Activated naive CD8-positive, alpha-beta T cell treated with anti-CD3 and anti-CD28 coated beads for 36 hours (primary cell): ENCODE measurements at places on chromosomes 5 and 9.

- H3K4me3 ChIP-seq: no peak overlapping the region
- peaks cover 2% of the 10 kb centered on the region for H3K36me3 ChIP-seq
- no peaks in the 10 kb centered on the region for H3K27me3 ChIP-seq
- H3K4me1 ChIP-seq: no peaks in the 10 kb centered on the region
These were observed 106.3 kb upstream of the TRIM32 start for GRCh38 chr9:116580853-116581252.

GRCh38 chr5:173165177-173166016 lies 21.1 kb downstream of the BNIP1 start:
- peaks cover 9% of the 10 kb centered on the region for H3K36me3 ChIP-seq
- no peak overlapping the region for H3K4me3 ChIP-seq
- H3K27ac ChIP-seq: no peak overlapping the region
- no peak for DNase-seq

DNA sequence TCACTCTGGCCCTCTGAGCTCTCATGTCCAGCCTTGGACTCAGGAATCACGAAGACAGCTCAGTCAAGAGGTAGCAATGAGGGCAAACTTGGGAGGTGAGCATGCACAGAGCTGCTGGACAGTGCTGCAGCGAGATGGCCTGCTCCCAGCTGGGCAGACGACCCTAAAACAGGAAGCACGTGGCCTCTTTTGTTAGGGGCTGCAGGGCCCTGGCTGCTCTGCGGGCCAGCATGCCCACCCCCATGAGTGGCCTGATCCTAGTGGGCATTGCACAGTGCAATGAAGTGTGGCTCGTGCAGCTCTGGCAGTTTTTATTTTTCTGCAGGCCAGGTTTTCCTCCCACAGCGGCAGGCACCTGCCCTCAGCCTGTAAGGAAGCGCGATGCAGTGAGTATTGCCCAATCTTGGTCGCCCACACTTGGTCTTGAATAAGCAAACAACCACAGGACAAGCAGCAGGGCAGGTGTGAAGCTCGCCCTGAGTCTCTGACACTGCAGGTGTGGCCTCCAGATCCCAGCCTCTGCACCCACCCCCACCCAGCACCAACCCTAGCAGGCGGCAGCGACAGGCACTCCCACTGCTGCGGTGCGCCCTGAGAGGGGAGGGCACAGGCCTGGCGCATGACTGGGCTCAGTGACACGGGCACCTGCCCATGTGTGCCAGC lies 60.8 kb downstream of the SEMA4D start:
- peaks cover 51% of the 10 kb centered on the region for H3K36me3 ChIP-seq
- H3K4me1 ChIP-seq: peaks cover 83% of the 10 kb centered on the region
- no peaks in the 10 kb centered on the region for H3K27me3 ChIP-seq
- peak overlapping the region; percentile 22 for H3K4me3 ChIP-seq
- peak; percentile 46 for DNase-seq

DNA sequence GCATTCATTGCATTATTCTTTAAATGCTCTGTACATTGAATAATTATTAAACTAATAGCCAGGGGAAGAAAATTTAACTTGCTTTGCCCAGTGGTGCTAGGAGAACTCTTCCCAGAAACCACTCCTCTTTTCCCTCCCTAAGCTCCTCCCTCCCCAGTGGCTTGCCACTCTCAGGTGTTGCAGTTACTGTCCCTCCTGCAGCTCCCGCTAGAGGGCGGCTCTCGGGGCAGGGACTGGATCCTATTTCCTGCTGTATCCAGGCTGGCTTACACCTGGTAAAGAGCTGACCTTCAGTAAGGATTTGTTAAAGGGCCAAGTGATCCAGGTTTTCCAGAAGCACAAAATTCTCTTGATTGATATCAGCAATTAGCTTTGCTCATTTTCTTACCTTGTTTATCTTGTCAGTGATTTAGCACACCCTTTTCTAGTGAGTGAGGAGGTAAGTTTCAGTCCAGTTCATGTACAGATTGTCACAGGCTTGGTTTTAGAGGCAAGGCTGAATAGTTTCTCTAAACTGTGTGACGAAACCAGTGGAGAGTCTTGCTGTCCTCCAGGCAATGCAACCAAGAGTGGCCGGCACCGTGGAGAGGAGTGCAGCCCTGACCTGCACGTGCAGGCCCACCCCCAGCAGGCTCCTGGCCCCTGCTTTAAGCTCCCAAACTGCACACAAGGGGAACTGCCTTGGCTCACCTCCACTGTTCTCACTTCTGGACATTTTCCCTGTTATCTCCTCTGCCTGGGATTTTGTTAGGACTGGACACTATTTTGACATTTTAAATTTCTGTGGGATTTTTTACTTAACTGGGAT lies 423.8 kb downstream of the SPOCK1 start:
- H3K36me3 ChIP-seq: no peaks in the 10 kb centered on the region
- no peaks in the 10 kb centered on the region for H3K4me1 ChIP-seq
- no peak overlapping the region for H3K4me3 ChIP-seq

DNA sequence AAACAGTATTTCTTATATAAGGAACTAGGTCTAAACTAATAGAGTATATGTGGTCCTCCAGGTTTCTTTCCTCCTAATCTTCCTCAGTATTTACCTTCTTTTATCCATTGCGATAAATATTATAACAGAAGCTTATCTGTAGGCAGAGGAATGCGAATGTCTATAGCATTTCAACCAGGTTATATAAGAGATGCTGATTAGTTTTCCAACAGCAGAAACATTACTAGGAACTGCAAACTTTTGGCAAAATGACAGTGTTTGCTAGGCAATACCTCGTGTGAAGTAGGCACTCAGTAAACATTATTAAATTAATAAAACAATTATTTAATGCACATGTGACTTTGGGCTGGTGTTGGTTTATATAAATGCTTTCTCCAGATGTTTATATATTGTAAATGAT lies 206.5 kb downstream of the GABRB2 start:
- no peak overlapping the region for H3K4me3 ChIP-seq
- H3K4me1 ChIP-seq: no peaks in the 10 kb centered on the region

DNA sequence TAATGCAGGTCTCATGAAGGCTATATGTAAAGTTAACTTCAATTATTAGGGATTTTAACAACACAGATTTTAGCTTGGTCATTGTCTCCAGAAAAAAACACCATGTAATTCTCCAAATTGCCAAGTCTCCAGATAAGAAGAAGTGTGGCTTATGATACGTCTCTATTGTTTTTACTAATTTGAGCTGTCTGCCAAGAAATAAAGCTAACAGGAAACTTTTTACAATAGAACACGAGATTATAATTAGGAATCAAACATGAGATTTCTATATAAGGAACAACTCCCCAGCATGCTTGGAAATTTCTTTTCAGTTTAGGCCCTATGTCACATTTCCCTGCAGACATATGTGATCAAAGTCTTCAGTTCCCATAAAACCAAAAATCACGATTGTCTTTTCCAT lies 142.7 kb downstream of the MCTP1 start:
- H3K4me1 ChIP-seq: no peaks in the 10 kb centered on the region
- H3K27me3 ChIP-seq: peaks cover 9% of the 10 kb centered on the region
- H3K4me3 ChIP-seq: no peak overlapping the region
- no peaks in the 10 kb centered on the region for H3K36me3 ChIP-seq
- no peak overlapping the region for H3K27ac ChIP-seq
- no peak for DNase-seq

GRCh38 chr5:125258615-125259014 lies 512.2 kb upstream of the ZNF608 start:
- no peaks in the 10 kb centered on the region for H3K36me3 ChIP-seq
- H3K27ac ChIP-seq: no peak overlapping the region
- no peak overlapping the region for H3K4me3 ChIP-seq
- no peaks in the 10 kb centered on the region for H3K4me1 ChIP-seq

GRCh38 chr9:123238365-123238764 lies 30.0 kb downstream of the STRBP start:
- peaks cover 47% of the 10 kb centered on the region for H3K4me1 ChIP-seq
- no peak for DNase-seq
- H3K4me3 ChIP-seq: no peak overlapping the region
- no peaks in the 10 kb centered on the region for H3K27me3 ChIP-seq
- H3K36me3 ChIP-seq: peaks cover 36% of the 10 kb centered on the region

DNA sequence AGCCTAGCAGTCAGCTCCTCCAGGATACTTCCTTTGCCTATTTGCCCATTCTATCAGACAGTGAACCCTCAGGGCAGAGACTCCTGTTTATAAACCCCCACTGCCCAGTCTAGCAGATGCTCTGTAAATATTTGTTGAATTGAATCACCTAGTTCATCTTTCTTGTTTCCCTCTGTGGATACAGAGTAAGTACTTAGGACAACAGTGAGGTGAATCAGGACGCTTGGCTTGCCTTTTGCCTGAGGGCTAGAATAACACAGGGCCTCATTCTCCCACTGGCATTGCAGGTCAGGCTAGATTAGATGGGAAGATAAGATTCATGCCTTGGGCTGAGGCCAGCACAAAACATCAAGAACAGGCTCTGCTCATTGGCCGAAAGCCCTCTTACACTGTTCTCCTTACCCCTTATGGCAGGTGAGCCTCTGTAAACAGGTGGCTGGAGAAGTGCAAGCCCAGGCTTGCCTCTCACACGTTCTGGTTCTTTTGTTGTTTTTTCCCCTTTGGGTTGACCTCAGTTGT lies 22.2 kb downstream of the TNFSF8 start:
- no peaks in the 10 kb centered on the region for H3K27me3 ChIP-seq
- H3K4me1 ChIP-seq: peaks cover 76% of the 10 kb centered on the region
- peak overlapping the region; percentile 96 for H3K27ac ChIP-seq
- DNase-seq: peak; percentile 25

- H3K4me1 ChIP-seq: no peaks in the 10 kb centered on the region
- H3K27ac ChIP-seq: no peak overlapping the region
- no peaks in the 10 kb centered on the region for H3K27me3 ChIP-seq
- no peak for DNase-seq
- no peaks in the 10 kb centered on the region for H3K36me3 ChIP-seq
These were observed 28.7 kb downstream of the RAD1 start for GRCh38 chr5:34886392-34887119.

GRCh38 chr5:112136773-112137172 lies 282.3 kb downstream of the EPB41L4A start:
- H3K36me3 ChIP-seq: no peaks in the 10 kb centered on the region
- H3K27ac ChIP-seq: no peak overlapping the region
- peaks cover 5% of the 10 kb centered on the region for H3K4me1 ChIP-seq
- DNase-seq: no peak
- no peaks in the 10 kb centered on the region for H3K27me3 ChIP-seq
- no peak overlapping the region for H3K4me3 ChIP-seq

- no peaks in the 10 kb centered on the region for H3K36me3 ChIP-seq
- no peak overlapping the region for H3K4me3 ChIP-seq
- H3K27ac ChIP-seq: no peak overlapping the region
These were observed 9.7 kb downstream of the GRIA1 start for GRCh38 chr5:153500178-153500577.

- H3K27ac ChIP-seq: no peak overlapping the region
- no peaks in the 10 kb centered on the region for H3K4me1 ChIP-seq
These were observed 136.4 kb upstream of the PCSK5 start for GRCh38 chr9:75754080-75754479.

- no peak overlapping the region for H3K27ac ChIP-seq
- no peak overlapping the region for H3K4me3 ChIP-seq
- H3K27me3 ChIP-seq: no peaks in the 10 kb centered on the region
- H3K4me1 ChIP-seq: no peaks in the 10 kb centered on the region
These were observed 423.6 kb downstream of the CDK5RAP2 start for GRCh38 chr9:120156376-120156775.

DNA sequence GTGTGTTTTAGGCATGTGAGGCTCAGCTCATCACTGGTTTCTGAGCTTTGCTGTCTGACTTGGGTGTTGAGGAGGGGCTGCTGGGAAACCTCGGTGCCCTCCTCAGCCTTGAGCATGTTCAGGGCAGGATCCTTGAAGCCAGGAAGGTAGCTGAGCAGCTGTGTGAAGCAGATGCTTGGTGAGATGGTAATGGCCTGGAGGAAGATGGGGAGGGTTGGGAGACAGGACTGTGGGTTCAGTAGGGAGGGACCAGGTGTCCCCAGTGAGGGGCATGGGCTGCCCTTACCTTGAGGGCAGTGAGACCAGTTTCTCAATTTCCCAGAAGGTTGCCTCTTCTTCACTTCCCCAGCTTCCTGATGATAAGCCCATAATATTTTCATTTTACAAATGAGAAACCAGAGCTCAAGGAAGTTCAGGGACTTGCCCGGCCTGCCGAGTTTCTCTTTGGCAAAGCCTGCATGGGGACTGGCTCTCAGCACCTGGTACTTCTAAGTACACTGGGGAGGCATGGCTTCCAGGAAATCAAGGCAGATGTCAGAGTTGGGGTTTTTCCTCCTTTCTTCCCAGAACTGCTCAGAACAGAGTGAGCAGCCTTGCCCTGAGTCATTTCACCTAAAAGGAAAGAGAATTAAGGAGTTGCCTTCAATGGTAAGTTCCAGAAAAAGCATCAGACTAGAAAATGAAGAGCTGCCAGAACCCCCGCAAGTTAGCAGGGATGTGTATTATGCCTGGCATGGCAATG lies 225.7 kb downstream of the MAST4 start:
- H3K27me3 ChIP-seq: peaks cover 14% of the 10 kb centered on the region
- peaks cover 17% of the 10 kb centered on the region for H3K4me1 ChIP-seq
- peak overlapping the region; percentile 65 for H3K4me3 ChIP-seq
- peak overlapping the region; percentile 95 for H3K27ac ChIP-seq
- DNase-seq: peak; percentile 64

- no peak for DNase-seq
- no peak overlapping the region for H3K4me3 ChIP-seq
- no peak overlapping the region for H3K27ac ChIP-seq
- peaks cover 1% of the 10 kb centered on the region for H3K4me1 ChIP-seq
- no peaks in the 10 kb centered on the region for H3K36me3 ChIP-seq
- no peaks in the 10 kb centered on the region for H3K27me3 ChIP-seq
These were observed 360.9 kb upstream of the DAP start for GRCh38 chr5:11121885-11122284.

DNA sequence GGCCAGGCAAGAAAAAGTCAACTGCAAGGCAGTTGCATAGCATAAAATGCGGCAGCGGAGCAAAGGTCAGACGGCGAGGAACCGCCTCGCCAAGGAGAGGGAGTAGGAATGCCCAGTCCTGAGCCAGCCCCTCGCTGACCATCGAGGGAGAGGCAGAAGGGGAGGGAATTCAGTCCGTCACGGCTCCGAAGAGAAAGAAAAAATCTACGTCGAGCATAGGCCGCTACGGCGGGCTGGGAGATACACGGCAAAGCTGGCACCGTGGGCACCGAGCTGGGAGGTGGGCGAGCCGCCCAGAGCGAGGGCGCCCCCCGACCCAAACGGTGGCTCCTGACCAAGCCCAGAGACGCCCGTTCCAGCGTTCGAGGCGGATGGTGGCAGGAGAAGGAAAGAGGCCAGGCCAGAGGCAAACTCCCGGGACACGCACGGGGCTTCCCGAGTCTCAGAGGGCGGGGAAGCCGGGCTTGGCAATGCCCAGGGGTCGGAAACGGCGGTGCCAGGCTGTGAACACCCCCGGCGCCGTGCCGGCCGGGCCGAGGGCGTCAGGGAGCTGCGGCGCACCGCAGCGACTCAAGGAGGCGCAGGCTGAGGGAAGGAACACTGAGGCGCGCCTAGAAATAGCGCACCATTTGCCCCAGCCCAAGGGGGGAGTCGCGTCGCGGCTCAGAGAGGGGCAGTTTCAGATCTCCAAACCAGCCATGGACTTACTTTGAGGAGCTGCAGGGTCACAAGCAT lies 518 bp downstream of the SPRY4 start:
- H3K36me3 ChIP-seq: no peaks in the 10 kb centered on the region
- no peak for DNase-seq
- H3K4me3 ChIP-seq: peak overlapping the region; percentile 86
- H3K27me3 ChIP-seq: peaks cover 84% of the 10 kb centered on the region
- H3K27ac ChIP-seq: no peak overlapping the region
- H3K4me1 ChIP-seq: peaks cover 44% of the 10 kb centered on the region

- peaks cover 9% of the 10 kb centered on the region for H3K36me3 ChIP-seq
- no peak for DNase-seq
- H3K27ac ChIP-seq: no peak overlapping the region
- no peaks in the 10 kb centered on the region for H3K27me3 ChIP-seq
These were observed 3.6 kb upstream of the DPH7 start for GRCh38 chr9:137582286-137582860.
